NCI-H1092 (cell line): ENCODE measurements at places on chromosomes 2 and 18.

- DNase-seq, result no peak
Measured at GRCh38 chr2:83615511-83615910, 843.6 kb downstream of the SUCLG1 start.

- DNase-seq, result no peak
Measured at GRCh38 chr2:109242654-109243331, 113.8 kb downstream of the SH3RF3 start.

GRCh38 chr18:79584491-79585394, 94.9 kb upstream of the CTDP1 start:
- DNase-seq, result no peak

DNA sequence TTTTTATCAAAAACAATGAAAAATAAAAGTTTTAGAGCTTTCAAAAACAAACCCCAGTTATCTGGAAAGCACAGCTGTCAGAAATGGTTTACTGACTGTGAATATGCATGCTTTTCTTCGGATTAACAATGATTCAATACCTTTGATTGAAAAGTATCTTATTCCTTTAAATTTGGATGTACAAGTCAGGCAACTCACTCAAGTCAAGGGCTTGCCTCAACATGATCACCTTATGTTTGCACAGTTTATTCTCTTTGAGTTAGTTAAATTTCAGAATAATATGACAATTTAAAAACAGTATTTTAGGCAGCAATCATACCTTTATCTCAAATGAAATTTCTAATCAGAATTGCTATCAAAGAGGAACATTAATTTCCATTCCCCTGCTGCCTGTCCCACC, 108.8 kb upstream of the FOSL2 start:
- DNase-seq, result no peak

DNA sequence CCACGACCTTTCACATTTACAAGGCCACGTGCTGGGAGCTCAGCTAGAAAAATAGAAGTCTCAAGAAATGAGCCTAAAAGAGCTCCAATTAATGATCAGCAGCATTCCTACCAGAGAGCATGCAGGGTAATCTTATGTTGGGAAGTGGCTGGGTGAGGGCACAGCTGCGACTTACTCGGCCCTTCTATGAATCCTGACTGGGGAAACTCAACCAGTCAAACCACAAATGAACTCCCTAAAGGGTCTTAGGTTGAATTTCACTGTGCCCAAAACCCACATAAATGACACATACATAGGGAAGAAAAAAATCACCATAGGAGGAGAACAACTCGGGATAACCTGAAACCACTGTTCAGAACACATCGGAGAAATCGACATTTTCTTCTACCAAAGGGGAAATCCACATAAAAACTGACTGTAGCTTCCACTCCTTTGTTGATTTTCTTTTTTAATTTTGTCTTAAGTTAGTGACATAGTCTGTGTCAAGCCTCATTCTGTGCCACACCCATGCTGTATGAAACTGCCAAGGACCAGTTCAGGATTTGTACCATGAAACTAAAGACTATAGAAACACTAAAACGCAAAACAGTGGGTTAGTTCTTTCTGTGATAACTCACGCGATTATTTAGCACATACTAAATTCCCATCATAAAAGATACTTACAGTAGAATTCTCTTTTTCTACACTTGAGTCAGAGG, 54.7 kb downstream of the UXS1 start:
- DNase-seq, result no peak

DNA sequence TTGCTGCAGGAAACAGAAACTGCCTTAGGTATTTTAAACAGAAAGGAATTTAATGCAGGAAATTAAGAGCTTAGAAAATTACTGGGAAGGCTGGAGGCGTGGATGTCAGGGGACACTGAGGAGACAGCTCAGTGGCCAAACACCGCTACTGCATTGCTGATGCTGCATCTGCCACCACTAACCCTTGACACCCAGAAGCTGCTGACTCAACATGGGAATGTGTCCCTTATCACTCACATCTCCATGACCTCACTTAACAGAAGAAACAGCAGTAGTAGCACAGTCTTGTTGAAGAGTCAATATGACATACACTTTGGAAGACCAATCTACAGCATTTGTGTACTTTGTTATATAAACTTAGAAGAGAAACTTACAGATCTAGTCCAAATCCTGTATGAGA, 906.1 kb downstream of the SLC4A3 start:
- no peak for DNase-seq

DNA sequence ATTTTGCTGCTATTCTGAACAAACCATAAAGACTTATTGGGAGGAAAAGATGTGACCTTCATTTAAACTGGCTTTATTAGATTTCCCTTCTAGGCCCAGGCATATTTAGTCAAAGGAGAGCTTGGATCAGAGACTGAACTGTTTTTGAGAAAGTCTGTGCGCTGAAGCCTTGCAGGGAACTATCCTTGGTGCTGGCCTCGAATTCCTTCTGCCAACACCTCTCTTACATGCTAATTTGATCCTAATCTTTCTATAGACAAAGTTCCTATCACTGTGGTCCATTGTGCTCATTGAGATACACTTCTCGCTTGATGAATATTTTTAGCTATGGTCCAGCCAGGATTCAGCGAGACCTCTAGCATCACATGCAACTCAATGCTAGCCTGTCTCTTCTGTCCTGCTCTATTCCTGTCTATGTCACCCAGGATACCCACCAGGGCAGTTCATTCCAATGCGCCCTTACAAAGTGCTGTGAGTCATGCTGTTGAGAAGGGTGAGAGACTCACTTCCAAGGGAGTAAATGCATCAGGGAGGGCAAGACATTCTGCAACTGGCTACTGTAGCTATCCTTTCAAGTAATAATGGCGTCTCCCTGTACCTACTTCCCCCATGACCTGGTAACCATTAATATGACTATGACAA, 356.7 kb upstream of the LYPD1 start:
- no peak for DNase-seq

- DNase-seq, result no peak
Measured at GRCh38 chr2:9310377-9310776, 103.8 kb downstream of the ASAP2 start.

- no peak for DNase-seq
Measured at GRCh38 chr2:48034295-48034694, 128.0 kb upstream of the FBXO11 start.
